NCI-H524 (cell line): ENCODE measurements at places on chromosomes 3 and 15.

GRCh38 chr3:14438262-14438661, 35.9 kb downstream of the SLC6A6 start:
- DNase-seq = no peak

DNA sequence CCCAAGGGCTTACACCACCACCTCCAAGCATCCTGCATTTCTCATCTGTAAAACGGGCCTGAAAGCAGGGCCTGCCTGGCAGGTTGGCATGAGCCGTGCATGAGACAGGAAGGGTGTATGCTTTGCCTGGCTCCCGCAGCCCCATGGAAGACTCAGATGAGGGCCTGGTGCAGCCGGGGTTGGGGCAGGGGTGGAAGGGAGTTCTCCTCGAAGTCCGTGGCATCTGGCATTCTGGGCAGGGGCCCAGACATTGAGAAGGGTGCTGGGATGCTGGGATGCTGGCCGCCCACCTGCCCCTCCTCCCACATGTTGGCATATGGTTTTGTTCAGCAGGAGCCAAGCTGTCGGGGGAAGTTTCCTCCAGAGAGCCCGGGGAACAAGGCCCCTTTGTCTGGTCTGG, 13.0 kb upstream of the FBLN2 start:
- DNase-seq = peak; percentile 90

DNA sequence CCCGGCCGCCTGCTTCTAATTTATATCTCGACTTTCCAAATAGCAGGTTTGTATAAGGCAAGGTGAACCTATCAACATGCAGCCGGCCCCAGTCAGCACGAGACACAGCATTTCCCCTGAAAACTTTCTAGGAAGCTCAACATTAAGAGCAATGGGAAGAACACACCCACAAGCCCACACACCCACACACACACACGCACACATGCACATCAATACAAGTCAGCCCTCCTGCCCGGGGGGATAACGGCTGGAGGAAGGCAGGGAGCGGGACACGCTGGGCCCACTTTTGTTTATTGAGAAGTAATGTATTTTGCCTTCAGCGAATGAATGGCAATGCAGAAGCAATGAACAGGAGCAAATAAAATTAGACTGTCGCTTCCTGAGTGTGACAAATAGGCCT, 83.5 kb downstream of the PCSK6 start:
- no peak for DNase-seq

DNA sequence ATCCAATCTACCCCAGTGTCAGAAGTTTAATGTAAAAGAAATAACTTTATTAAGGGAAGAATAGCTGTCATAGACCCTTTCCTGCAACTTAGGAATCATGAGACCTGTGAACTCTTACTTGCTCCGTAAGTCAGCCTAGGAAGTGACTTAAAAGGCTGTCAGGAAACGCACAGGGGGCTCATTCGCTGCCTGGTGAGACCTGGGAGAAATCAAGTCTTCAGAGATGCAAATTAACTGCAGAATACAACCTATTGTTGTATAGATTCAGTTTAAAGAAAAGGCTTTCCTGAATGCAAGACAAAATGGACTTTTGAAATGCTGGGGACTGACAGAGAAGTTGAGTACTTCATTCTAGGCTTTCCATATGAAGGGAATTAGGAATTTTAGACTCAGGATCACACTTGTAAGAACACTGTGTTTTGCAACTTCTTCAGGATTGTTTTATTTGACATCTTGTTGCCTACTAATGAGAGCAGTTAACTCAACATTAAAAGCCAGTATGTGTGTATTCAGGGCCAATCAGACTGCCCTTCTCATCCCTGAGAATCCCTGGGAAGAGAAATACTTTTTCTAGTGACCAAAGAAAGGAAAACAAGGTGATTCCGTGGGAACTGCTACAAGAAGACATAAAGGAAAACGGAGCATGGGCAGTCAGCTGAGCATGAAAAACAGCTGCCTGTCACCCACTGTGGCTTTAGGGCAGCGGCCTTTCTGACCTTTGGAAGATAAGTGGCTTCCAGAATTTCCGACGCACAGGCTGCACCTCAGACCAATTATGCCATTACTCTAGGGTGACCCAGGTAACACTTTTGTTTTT, 18.5 kb upstream of the DPPA4 start:
- DNase-seq = no peak

DNA sequence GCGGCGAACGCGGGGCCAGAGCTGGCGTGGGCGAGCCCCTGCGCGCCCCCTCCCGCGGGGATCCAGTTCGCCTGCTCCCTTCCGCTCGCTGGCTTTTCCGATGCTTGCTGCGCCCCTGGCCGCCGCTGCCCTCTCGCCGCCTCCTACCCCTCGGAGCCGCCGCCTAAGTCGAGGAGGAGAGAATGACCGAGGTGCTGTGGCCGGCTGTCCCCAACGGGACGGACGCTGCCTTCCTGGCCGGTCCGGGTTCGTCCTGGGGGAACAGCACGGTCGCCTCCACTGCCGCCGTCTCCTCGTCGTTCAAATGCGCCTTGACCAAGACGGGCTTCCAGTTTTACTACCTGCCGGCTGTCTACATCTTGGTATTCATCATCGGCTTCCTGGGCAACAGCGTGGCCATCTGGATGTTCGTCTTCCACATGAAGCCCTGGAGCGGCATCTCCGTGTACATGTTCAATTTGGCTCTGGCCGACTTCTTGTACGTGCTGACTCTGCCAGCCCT, 721 bp downstream of the P2RY1 start:
- DNase-seq = peak; percentile 42

DNA sequence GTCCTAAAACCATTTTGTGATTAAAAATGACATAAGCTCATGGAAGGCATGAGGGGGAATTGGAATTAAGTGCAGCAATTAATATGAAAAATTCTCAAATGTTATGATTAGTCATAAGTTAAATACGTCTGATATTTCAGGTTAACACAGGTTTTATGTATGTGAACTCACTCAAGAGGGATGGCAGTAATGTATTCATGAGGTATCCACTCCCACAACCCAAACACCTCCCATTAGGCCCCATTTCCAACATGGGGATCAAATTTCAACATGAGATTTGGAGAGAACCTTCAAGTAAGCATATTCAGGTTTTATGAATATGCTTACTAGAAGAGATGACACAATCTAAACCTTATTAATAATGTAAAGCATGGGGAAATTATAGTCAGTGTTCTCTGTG, 41.6 kb upstream of the IL20RB start:
- DNase-seq = no peak
